ENCODE measurements at places on chromosomes 2 and 18.

DNA sequence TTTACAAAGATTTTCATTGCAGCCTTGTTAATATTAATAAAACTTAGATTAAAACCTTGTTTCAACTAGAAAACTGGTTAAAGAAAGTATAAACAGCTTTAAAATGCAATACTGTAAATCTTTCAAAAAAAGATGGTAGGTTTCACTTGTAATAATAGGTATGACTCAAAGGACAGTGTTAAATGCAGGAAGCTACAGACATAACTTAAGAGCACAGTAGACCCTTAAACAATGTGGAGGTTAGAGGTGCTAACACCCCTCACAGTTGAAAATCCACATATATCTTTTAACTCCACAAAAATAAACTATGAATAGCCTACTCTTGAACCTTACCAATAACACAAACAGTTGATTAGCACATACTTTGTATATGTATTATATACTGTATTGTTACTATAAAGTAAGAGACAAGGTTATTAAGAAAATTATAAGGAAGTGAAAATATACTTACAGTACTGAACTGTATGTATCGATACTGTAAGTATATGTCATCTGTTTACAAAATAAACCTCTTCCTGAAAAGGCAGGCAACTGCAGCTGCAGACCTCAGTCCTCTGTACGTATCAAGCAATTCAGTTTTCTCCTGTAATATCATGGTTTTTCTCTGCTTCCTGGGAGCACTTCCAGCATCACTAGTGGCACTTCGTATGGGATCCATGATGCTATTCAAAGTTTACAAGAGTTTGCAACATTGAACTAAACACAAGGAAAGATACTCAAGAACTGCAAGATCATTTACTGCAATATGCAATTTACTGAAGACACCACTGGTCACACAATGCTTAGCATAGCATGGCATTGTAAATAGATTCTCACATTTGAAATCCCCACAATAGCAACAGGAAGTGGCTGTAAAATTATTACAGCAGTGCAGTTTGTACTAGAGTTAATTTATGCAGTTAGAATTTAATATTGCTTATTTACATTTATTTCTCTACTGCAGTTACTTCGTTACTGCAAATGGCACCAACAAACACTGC, 610.5 kb upstream of the LRRTM4 start:
- no peak for DNase-seq
- H3K4me1 ChIP-seq: no peaks in the 10 kb centered on the region
- no peaks in the 10 kb centered on the region for H3K27me3 ChIP-seq
- H3K36me3 ChIP-seq: no peaks in the 10 kb centered on the region

DNA sequence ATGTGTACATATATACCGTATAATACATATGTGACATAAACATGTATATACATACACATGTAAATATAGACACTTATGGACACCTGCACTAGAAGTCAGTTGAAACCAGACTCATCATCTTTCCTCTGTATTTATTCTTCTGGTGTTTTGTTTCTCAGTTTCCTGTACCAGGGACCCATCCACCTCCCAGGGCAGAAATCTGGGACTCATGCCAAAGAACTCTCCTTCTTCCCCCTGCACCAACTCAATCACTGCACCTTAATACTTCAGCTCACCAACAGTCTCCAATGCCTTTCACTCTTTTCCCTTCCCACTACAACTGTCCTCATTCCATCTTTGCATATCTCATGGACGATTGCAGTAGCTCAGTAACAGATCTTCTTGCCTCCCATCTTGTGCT, 428.0 kb downstream of the FBXO15 start:
- DNase-seq: no peak
- H3K36me3 ChIP-seq: no peaks in the 10 kb centered on the region
- H3K27ac ChIP-seq: no peak overlapping the region

DNA sequence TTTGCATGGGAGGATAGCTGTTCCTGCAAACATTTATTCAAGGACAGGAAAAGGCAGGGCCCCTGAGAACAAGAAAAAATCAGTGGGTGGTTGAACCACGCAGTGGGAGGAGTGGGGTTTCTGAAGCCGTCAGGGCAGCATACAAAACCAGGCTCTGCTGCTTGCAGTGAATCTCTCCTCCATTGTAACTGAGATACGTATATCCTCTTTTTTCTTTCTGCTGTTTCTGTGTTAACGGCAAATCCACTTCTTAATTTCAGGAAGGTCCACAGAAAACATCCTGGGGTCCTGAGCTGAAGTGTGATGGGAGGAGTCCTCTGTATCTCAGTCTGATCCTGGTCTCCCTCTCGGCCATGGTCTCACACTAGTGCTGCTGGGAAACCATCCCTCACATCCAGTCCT, 27.2 kb upstream of the KCNF1 start:
- no peak for DNase-seq
- H3K36me3 ChIP-seq: no peaks in the 10 kb centered on the region
- no peak overlapping the region for H3K4me3 ChIP-seq
- no peaks in the 10 kb centered on the region for H3K4me1 ChIP-seq
- no peak overlapping the region for H3K27ac ChIP-seq

DNA sequence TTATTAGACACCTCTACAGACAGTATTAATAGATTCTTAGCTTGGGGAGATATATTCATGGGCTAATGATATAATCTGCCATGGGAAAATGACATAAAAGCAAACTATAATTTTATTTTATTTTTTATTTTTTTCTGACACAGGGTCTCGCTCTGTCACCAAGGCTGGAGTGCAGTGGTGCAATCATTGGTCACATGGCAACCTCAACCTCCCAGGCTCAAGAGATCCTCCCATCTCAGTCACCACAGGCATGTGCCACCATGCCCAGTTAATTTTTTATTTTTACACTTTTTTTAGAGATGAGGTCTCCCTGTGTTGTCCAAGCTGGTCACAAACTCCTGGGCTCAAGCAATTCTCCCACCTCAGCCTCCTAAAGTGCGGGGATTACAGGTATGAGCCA, 39.3 kb downstream of the RTN4 start:
- H3K4me1 ChIP-seq: peaks cover 55% of the 10 kb centered on the region
- peaks cover 5% of the 10 kb centered on the region for H3K36me3 ChIP-seq
- no peaks in the 10 kb centered on the region for H3K27me3 ChIP-seq

DNA sequence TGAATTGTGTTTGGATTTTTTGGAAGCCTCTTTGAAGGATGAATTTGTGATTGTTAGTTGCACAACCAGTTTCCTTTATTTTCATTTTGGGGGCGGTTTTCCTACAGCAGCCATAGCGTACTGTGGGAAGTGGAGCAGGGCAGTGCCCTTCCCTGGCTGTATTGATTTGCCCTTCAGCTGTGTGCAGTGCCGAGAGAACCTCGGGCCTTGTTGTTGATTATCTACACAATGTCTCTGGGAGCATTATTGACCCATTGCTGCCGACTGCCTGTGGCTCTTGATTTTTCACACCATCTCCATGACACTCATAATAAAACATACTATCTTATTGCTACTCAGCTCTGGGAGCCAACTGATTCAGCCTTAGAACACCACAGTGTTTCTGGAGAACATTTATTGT, 162.2 kb upstream of the BOD1L2 start:
- no peaks in the 10 kb centered on the region for H3K4me1 ChIP-seq
- no peaks in the 10 kb centered on the region for H3K36me3 ChIP-seq
- no peak for DNase-seq
- no peak overlapping the region for H3K4me3 ChIP-seq

GRCh38 chr18:46407486-46408166, 249.4 kb downstream of the LOXHD1 start:
- H3K36me3 ChIP-seq: no peaks in the 10 kb centered on the region
- no peak overlapping the region for H3K27ac ChIP-seq
- no peak for DNase-seq
- no peak overlapping the region for H3K4me3 ChIP-seq
- no peaks in the 10 kb centered on the region for H3K27me3 ChIP-seq

DNA sequence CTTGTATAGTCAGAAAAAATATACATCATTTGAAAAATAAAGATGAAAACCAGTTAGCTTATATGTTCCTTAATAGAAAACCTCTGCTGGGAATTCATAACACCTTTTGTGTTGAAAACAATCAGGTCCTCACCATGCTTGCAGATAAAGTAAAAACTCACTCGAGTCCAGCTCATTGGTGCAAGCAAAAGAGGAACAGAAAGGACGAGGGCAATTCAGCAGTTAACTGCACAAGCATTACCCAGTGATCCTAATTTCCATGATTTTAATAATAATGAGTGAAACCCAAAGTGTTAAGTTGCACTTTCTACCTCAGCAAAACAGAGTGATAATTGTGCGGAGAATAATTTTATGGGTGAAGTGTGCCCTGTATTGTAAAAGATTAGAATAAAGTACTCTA, 839.9 kb downstream of the BCL11A start:
- no peak overlapping the region for H3K4me3 ChIP-seq
- H3K27ac ChIP-seq: no peak overlapping the region
- H3K27me3 ChIP-seq: no peaks in the 10 kb centered on the region
- no peaks in the 10 kb centered on the region for H3K36me3 ChIP-seq

GRCh38 chr2:237473878-237474441, 13.1 kb upstream of the MLPH start:
- DNase-seq: no peak
- peaks cover 14% of the 10 kb centered on the region for H3K4me1 ChIP-seq
- H3K27me3 ChIP-seq: peaks cover 21% of the 10 kb centered on the region
- H3K4me3 ChIP-seq: no peak overlapping the region
- no peaks in the 10 kb centered on the region for H3K36me3 ChIP-seq
- H3K27ac ChIP-seq: no peak overlapping the region

GRCh38 chr2:172131713-172132555, 29.2 kb upstream of the DLX2 start:
- H3K4me3 ChIP-seq: no peak overlapping the region
- H3K27me3 ChIP-seq: peaks cover 18% of the 10 kb centered on the region
- no peak overlapping the region for H3K27ac ChIP-seq

DNA sequence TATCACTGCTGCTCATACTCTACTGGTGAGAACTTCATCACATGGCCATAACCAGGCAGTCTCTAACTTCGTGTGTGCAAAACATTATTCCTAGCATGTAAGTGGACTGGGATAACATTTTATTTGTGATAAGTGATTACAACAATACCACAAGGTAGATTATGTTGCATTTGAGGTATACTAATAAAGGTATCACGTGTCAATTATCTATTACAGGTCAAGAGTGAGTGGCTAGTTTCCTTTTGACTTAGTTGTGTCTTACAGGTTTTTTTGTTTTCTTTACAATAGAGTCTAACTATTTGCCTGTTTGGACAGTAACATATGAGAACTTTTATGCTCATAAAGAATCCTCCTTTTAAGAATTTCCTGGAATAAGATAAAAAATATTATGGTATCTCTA, 67.2 kb upstream of the DSC1 start:
- H3K4me3 ChIP-seq: no peak overlapping the region
- H3K27ac ChIP-seq: no peak overlapping the region
- no peak for DNase-seq
- no peaks in the 10 kb centered on the region for H3K36me3 ChIP-seq
- no peaks in the 10 kb centered on the region for H3K4me1 ChIP-seq
- no peaks in the 10 kb centered on the region for H3K27me3 ChIP-seq

GRCh38 chr2:203804764-203805485, 62.6 kb upstream of the CTLA4 start:
- DNase-seq: no peak
- H3K27me3 ChIP-seq: no peaks in the 10 kb centered on the region
- H3K27ac ChIP-seq: no peak overlapping the region
- peaks cover 26% of the 10 kb centered on the region for H3K36me3 ChIP-seq
- peaks cover 66% of the 10 kb centered on the region for H3K4me1 ChIP-seq
- H3K4me3 ChIP-seq: peak overlapping the region; percentile 12
